ENCODE measurements at places on chromosomes 12 and 14. TPM values are rescaled to one million over a fixed set of nuclear protein-coding genes. Genes with fewer than 3 reads are reported as not detected.

Gene TOMM20L
- polyA plus RNA-seq = not detected

Gene MANSC4
- not detected for polyA plus RNA-seq

Gene ALDH1L2
- 12.5 TPM for polyA plus RNA-seq

Gene SLC7A8
- polyA plus RNA-seq = 25.9 TPM

Gene KLHDC1
- polyA plus RNA-seq = 1.2 TPM

Gene TNFAIP2
- 405 TPM for polyA plus RNA-seq

Gene SERPINA10
- not detected for polyA plus RNA-seq

Gene APEX1
- polyA plus RNA-seq = 94.2 TPM

Gene CLEC1B
- polyA plus RNA-seq = not detected

Gene ZFHX2
- polyA plus RNA-seq = 0.35 TPM

Gene SIX6
- polyA plus RNA-seq = not detected

Gene ABCD4
- polyA plus RNA-seq = 36.7 TPM

Gene STAC3
- polyA plus RNA-seq = 1.8 TPM

Gene LHX5
- 0.10 TPM for polyA plus RNA-seq

All from adipose tissue (tissue), 3 donors.